ENCODE measurements at places on chromosomes 1 and 21.
A peak's percentile ranks its signal among the peaks of the same experiment; 100 is the strongest.

DNA sequence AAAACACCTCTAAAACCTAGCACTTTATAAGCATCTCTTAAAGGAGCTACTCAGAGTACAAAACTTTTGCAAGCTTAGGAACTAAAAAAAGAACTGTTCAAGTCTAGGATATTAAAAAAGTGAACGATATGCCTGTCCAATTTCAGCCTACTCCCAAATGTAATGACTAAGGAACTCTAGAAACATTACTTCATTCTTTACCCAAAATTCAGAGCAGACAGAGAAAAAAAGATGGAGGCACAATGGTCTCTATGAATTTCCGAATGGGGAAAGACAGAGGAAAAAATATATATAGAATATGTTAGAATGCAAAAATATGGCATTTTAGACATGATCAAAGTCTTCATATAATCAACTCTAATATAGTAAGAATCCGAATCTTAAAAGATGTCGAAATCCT, 61.2 kb downstream of the TP53BP2 start:
- no peak for DNase-seq

DNA sequence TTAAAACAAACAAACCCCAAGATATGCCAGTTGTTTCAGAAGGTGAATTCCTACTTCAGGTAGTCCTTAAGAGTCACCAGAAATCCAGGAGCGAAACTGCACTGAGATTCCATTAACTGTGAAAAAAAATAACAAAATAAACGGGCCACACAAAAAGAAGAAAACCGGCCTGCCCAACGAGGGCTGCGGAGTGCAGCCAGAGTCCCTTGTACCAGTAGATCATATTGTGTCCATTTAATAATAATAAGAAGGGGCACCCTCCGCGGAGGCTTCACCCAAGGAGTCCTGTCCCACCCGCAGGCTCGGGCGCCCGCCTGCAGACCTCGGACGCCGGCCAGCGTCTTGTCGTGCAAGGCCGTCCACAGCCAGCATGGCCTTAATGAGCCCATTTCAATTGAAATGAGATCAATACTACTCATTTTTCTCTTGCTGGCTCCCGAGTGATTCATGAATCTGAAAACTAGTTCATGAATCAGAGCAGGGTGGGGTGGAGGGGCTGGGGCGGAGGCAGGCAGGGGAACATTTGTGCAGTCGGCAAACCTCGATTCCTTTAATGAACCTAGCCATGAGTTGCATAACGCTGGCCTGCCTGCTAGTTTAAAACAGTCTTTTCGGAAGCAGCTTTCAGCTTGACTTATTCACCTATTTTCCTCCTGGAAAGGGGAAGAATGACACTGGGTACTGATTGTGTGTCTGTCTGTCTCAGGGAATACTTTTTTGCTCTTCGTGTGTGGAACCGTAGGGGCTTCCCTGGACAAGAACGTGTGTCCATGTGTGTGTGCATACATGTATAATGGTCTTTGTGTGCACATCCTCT, 113.1 kb upstream of the IRF2BP2 start:
- no peak for DNase-seq

DNA sequence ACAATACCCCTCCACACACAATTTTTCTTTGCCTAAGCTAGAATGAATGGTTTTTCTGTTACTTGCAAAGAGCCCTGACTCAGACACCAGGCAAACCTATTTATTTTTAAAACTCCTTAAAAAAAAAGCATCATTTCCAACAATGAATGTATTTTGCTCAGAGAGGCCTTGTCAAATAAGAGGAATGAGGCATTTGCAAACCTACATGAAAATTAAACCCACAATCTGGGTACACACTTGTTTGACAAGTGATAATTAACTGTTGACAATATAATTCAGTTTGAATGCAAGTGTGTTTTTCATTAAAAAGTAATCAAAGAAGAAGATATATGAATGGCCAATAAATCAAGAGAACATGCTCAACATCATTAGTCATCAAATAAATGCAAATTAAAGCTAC, 339.5 kb downstream of the PTPRU start:
- no peak for DNase-seq

- no peak for DNase-seq
These were observed 171.5 kb downstream of the RUNX1 start for GRCh38 chr21:34877485-34878128.

DNA sequence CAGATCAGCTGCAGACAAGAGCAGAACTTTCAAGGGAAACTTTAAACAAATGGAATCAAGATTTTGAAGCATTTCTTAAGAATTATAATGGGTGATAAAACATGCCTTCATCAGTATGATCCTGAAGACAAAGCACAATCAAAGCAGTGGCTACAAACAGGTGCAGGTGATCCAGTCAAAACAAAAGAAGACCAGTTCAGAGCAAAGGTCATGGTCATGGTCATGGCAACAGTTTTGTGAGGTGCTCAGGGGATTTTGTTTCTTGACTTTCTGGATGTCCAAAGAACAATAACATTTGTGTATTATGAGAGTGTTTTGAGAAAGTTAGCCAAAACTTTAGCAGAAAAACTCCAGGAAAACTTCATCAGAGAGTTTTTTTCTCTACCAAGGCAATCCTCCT, 681.7 kb upstream of the PTBP2 start:
- no peak for DNase-seq

DNA sequence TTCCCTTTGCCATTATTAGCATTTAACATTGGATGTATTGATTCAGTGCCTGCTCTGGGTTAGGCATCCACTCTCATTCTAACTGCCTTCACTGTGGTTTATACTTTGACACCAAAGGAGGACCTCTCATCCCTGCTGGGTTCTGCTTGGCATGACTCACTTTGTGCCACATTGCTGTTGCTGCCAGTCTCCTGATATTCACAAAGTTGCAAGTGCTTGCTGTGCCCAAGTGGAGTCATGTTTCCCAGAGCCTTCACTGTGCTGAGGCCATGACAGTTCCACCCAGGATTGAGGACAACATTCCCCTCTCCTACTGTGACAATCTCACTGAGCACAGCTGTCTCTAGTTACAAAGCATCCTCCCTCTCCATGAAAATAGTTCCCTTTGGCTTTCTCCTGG, 519.9 kb upstream of the USP24 start:
- DNase-seq = no peak

DNA sequence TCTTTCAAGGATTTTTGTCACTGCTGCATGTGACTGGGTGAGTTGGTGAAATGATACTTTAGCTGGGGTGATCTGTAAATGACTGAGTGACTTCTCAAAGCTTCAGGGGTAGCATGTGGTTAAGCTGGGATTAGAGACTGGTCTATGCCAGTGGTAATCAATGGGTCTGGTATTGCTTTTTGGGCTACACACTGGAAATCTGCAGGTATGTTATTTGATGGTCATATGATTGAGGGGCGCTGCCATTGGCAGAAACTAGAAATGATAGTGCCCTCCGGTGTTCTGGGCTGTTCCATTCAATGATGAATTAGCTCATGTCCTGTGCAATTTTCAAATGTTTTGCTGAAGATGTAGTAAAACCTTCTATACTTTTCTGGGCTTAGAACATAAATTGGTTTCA, 39.7 kb upstream of the DNAJC6 start:
- DNase-seq = no peak

DNA sequence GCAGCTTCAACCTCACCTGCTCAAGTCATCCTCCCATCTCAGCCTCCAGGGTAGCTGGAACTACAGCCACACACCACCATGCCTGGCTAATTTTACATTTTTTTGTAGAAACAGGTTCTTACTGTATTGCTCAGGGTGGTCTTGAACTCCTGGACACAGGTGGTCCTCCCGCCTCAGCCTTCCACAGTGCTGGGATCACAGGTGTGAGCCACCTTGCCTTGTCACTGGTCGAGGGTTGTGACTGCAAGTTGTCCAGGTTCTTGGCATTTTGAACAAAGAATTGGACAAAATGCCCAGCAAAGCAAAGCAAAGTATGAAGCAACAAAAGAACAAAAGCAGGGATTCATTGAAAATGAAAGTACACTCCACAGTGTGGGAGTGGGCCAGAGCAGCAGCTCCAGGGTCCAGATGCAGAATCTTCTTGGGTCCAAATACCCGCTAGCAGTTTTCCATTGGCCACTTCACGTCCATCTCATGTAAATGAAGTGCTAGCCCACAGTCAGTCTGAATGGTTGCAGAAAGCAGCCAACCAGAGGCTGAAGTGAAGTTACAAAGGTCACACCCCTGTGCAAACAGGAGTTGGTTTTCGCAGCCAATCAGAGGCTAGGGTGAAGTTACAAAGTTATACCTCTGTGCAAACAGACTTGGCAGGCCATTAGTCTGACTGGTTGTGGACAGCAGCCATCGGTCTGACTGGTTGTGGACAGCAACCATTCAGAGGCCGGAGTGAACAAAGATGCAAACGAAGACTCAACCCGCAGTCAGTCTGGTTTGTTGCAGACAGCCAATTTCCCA, 109.5 kb upstream of the KIF26B start:
- DNase-seq = no peak

- no peak for DNase-seq
These were observed 5.2 kb downstream of the COQ8A start for GRCh38 chr1:226945106-226945857.

GRCh38 chr1:39613250-39613649, 26.2 kb downstream of the HEYL start:
- DNase-seq = no peak

DNA sequence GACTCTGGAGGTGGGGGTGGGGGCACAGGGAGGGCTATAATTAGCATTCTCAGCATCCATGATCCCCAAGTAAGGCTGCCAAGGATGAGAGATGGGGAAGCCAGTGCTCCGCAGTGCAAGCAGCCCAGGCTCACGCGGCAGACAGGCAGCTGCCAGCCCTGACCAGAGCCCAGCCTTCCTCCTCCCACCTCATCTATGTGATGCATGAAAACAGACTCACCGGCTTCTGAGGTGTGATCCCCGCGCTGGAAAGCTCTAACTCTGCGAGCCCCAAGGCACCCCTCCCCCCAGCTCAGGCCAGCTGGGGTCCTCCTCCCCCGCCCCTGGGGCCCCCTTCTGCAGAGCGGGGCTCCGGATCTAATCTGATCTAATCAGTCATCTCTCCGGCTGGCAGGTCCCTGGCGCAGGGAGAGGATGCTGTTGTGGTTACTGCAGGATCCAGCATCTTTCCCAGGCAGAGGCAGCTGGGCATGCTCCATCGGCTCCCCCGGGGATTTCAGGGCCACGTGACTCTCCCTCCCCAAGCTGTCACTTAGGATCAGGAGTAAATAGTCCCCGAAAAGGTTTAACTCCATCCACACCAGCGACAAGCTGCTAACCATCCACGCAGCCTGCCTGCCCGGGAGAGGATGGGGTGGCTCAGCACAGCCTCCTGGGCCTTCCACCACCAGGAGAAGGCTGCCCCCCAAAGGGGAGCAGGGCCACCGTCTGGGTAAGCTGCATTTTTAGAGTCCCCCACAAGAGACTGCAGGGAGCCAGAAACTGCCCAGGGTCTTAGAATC, at the start of gene PLEKHA6:
TSS of gene PLEKHA6 (minus strand) at position 456 of the 782 bp plus-strand sequence. CDS start 86,202 bp downstream, outside the sequence.
- peak; percentile 69 for DNase-seq

GRCh38 chr1:187006896-187007295, 178.1 kb downstream of the PLA2G4A start:
- no peak for DNase-seq

All from renal pelvis (tissue), 12 donors.